ENCODE measurements at places on chromosomes 5 and 9. TPM values are rescaled to one million over a fixed set of nuclear protein-coding genes. Genes with fewer than 3 reads are reported as not detected.

The TAF11L10 gene
- total RNA-seq = not detected

The SLC25A2 gene
- total RNA-seq = not detected

The PLAC8L1 gene
- not detected for total RNA-seq

The SPATA31E1 gene
- total RNA-seq = not detected

The FOXD4 gene
- total RNA-seq = 0.33 TPM

The SSNA1 gene
- 151 TPM for total RNA-seq

The CNTNAP3 gene
- total RNA-seq = 8.8 TPM

The PHYHD1 gene
- 0.23 TPM for total RNA-seq

The FRMD3 gene
- 4.2 TPM for total RNA-seq

The NUDT2 gene
- 23.1 TPM for total RNA-seq

The PCDHB15 gene
- not detected for total RNA-seq

The GABRA6 gene
- total RNA-seq = not detected

The AQP3 gene
- 15.2 TPM for total RNA-seq

The TMEM174 gene
- not detected for total RNA-seq

The ANXA2R gene
- total RNA-seq = 2.5 TPM

The PPP3R2 gene
- not detected for total RNA-seq

The ZFP37 gene
- total RNA-seq = 1.4 TPM

The ORM2 gene
- not detected for total RNA-seq

The SPATA31A3 gene
- not detected for total RNA-seq

The ENC1 gene
- total RNA-seq = 6.3 TPM

The LCN1 gene
- not detected for total RNA-seq

The ADAM19 gene
- total RNA-seq = 12.9 TPM

The PCDHGC3 gene
- 5.1 TPM for total RNA-seq
